Right renal pelvis (tissue), 4 donors: ENCODE measurements at places on chromosomes 2 and 18. TPM values are rescaled to one million over a fixed set of nuclear protein-coding genes. Genes with fewer than 3 reads are reported as not detected.

The KCNE4 gene
- polyA plus RNA-seq, result 15.7 TPM

- DNase-seq, result no peak
These were observed 94.9 kb downstream of the PXDN start for GRCh38 chr2:1649103-1650084.

DNA sequence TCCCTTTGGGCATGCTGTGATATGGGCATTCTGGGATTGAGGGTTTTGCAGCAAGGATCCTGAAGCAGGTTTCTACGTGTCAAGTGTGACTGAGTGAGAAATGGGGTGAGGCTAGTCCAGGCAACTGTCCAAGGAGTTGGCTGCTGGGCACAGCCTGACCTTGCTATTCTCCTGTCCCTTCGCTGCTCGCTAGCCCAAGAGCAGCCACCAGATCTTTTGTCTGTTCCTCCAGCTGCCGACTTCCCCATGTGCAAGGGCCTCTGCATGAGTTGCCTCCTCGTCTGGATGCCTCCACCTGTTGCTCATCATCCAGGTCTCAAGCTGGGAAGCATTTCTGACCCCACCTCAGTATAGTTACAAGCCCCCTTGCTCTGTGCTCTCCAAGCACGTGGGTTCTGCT lies 71.1 kb downstream of the DYSF start:
- DNase-seq, result no peak

DNA sequence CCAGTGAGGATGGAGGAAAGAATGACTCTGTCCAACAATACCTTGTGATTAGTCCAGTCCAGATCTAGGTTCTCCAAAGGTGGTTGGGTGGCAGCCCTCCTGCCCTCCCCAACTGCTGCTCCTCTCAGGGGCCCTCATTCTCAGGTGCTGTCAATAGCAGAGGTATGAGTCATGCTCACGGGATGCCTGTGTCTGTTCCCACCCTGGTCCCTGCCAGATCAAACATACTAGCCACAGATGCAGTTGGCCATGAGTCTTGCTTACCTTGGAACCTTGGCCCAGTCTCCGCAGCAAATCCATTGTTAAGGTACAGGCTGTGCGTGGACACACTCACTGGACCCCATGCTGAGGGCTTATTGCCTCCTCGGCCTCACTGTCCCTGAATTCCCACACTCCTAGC lies 24.9 kb upstream of the RPIA start:
- DNase-seq, result no peak
